ENCODE measurements at places on chromosomes 3 and 15.
A peak's percentile ranks its signal among the peaks of the same experiment; 100 is the strongest.

GRCh38 chr3:61847784-61848462 lies 286.6 kb downstream of the PTPRG start:
- no peak for DNase-seq

DNA sequence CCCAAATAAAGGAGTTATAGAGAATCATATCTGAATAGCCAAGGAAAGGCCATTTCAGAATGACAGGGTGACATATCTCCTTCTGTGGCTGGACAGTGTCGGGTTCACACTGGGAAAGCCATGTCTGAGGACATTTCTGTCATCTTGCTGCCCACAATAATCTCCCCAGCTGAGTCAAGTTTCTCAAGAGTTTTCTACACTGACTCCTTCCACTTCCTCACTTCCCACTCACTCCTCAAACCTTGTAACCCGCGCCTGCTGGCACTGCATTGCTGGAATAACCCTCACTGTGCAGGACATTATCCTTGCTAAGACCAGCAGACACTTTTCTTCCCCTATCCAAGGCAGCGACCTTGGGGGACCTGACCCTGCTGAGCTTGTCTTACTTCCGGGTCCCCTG lies 5.3 kb upstream of the INSYN1 start:
- DNase-seq, result no peak

DNA sequence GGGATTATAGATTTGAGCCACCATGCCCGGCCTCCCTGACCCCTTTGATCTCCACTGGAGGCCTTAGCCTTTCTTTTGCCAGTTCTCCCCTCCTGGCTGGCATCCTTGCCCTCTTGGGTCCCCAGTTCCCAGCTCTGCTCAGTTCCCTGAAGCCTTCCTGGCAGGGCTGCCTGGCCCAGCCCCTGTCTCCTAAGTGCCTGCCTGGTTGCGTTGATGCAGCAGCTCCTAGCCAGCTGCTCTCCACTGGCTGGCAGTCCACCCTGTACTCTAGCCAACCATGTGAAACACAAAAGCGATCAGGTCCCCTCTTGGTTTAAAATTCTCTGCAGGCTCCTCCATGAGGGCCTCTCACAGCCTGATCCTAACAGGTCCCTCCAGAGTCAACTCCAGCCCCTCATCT lies 184.7 kb downstream of the RAB11A start:
- no peak for DNase-seq

- DNase-seq, result no peak
These were observed 36.3 kb downstream of the PLA2G4D start for GRCh38 chr15:42057799-42058646.

DNA sequence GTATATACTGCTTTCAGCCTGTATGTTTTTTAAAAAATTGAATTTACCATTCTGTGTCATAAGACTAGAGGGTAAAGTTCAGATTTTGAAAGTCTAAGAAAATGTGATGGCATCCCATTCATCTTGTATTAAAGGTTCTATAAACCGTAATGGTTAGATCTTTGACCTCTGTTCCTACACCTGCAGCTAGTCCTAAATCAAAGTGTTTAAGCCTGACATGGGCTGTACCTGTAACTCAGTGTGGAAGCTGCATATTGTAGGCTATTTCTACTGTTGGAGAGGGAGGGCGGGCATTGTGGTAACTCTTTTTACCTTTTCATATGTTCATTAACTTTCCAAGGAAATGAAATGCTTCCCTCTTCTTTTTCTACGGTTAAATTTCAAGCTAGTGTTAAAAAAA lies 53.9 kb downstream of the ARHGEF26 start:
- DNase-seq, result no peak

DNA sequence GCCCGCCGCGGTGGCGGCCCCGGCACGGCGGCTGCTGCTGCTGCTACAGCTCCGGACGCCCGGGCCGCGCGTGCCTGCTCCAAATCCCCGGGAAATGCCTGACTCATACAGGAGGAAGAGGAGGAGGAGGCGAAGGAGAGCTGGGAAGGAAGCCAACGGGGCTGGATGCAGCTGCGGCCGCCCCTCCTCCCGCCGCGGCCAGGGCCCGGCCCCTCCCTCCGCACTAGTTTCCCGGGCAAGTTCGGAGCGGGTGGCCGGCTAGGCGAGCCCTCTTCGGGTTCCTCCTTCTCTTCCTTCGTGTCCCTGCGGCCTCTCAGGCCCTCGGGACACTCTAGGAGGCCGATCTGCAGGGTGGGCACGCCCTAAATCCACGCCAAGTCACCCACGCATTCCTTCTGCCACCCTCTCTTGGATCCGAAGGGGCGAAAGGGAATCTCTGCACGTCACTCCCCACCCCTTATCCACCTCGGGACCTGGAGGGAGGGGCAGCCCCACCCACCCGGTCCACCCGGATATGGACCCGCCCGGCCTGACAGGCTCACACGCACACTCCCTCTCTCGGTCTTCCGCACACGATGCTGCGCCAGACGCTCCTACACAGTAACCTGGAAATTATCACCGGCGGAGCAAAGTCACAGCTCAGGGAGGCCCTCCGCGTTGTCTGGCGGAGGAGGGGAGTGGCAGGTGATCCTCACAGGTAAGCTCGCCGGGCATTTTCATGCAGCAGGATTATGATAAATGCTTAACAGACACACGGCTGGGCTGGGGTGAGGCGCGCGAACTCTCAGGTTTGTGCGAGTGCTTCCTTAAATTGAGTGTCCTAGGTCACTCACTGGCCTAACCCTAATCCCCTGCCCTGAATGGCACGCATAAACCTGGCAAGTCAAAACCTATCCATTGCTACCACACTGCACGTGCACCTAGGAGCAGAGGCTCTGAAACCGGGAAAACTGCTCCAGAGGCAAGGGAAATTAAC lies at the start of the genes OSBPL10 and ZNF860:
OSBPL10 (minus strand) TSS at position 57 of the 976 bp plus-strand sequence. CDS start 83 bp downstream, outside the sequence.
ZNF860 (plus strand) TSS at position 545 of the 976 bp plus-strand sequence. CDS start 7,330 bp downstream, outside the sequence.
- DNase-seq, result peak; percentile 32

- no peak for DNase-seq
These were observed 605.9 kb downstream of the ROBO1 start for GRCh38 chr3:79161941-79162340.

Data from activated naive CD4-positive, alpha-beta T cell treated with Interleukin-2 at 50 U/mL for 16 hours (primary cell).